COR-L47 (cell line): ENCODE measurements at places on chromosomes 4 and X.

- no peak for DNase-seq
Observed at GRCh38 chr4:40831146-40831907, 81.6 kb downstream of the NSUN7 start.

GRCh38 chrX:119062750-119063374, 9.9 kb upstream of the CT47C1 start:
- DNase-seq, result no peak

DNA sequence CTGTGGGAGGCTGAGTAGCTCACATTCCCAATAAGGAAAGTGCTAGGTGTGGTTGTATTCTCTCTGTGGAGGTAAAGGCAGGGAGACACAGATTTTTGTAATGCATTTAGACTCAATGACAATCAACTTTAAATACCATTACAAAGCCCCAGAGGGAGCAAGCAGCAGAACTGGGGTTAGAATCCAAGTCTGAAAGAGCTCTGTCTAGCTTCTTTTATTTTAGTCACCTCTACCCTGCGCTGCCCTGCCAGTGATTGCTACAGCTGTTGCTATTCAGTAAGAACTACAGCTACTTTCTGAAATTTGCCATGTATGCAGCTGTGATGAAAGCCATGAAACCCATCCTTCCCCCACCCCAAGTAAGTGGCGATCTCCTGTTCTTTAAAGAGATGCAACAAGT, 22.5 kb downstream of the SLC39A8 start:
- no peak for DNase-seq

- DNase-seq, result peak; percentile 38
Observed at GRCh38 chr4:139014371-139015268, 961 bp upstream of the NOCT start.

DNA sequence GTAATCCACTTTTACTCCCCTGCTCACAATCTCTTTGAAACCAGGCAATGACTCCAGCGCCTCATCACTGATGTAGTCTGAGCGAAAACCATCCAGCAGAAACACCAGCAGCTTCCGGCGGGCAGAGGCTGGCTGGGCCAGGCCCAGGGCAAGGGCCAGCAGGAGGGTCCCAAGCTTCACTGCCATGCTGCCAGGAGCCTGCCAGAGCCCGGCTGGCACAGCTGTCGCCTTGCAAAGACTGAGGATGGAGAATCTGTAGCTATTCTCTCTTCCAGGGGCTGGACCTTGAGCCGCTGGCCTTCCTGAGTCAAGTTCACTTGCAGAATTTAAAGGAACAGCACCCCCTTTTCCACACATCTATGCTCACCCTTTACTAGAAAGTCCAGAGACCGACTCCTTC, at the start of gene ENPP6:
ENPP6 (minus strand) TSS at position 240 of the 400 bp plus-strand sequence; CDS start at position 186, 54 bp downstream.
- no peak for DNase-seq

DNA sequence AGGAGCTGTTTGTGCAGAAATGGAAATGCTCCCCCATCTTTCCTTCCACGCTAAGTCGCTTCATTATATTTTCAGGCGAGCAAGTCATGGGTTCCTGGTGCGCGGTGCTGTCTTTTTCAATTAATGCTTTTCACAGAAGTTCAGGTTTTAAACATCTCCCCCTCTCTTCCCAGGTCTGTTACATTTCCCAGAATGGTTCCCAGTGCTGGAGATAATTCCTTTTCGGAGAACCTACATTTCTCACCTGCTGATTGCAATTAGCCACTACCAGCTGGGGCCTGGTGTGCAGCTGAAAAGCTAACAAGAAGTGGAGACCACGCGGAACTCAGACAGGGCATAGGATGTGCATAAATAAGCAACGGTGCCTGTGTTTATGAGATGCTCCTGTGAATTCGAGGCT, 217.8 kb downstream of the MID1IP1 start:
- DNase-seq, result peak; percentile 31

- no peak for DNase-seq
Observed at GRCh38 chr4:107389965-107390364, 330.1 kb downstream of the PAPSS1 start.

GRCh38 chr4:119493886-119494285, 134.7 kb downstream of the PDE5A start:
- DNase-seq, result no peak

GRCh38 chr4:110055158-110055768, 142.6 kb downstream of the EGF start:
- DNase-seq, result no peak

- peak; percentile 8 for DNase-seq
Observed at GRCh38 chr4:82515705-82516104, 46.1 kb downstream of the TMEM150C start.

DNA sequence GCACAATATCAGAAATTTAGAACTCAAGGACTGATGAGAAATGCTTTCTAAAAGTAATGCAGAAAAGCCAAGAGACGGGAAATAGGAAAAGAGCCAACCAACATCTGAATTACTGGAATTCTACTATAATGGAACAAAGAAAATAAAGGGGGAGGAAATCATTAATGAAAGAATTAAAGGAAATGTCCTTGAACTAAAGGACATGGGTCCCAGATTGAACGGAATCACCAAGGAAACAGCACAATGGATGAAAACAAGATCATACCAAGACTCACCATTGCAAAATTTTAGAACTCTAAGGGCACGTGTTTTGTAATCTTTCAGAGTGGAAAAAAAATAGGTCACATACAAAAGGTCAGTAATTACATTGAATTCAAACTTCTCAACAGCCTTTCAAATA, 35.9 kb downstream of the HPGDS start:
- DNase-seq, result no peak

GRCh38 chr4:70725633-70726032, 3.9 kb downstream of the RUFY3 start:
- no peak for DNase-seq

GRCh38 chrX:37371578-37371991, 22.4 kb downstream of the PRRG1 start:
- DNase-seq, result no peak

- no peak for DNase-seq
Observed at GRCh38 chr4:10033191-10033881, 12.0 kb upstream of the SLC2A9 start.

GRCh38 chr4:23814587-23814986, 75.3 kb downstream of the PPARGC1A start:
- DNase-seq, result no peak

DNA sequence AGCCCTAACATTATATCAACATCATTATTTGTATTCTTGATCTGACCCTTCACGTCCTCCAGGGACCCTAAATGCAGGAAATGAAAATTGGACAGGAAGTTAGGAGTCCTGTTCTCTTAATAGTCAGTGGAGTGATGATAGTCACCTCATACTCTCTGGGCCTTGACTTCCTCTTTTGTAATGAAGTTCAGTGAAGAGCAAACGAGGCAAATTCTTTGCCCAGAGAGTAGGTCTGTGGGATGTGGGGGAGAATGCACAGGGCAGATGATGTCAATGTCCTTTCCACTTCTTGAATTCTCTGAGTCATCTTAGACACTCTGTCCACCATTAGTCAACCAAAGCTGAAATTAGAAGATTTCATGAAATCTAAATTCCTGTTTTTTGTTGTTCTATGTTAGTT, 17.1 kb upstream of the GPRIN3 start:
- no peak for DNase-seq

DNA sequence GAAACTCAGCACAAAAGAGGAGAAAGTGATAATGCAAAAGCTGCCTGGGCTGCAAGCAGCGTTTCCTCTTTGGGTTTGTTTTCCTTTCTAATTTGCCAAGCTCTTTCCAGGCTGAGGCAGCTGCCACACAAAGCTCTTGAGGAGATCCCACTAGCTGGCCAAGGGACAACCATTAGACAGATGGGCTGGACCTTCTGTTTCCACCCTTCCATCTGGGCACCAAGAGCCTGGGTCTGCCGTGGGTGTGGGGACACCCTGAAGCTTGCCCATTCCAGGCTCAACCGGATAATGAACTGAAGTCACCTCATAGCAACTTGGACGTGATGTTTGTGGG, 194.6 kb upstream of the C1QTNF7 start:
- no peak for DNase-seq

DNA sequence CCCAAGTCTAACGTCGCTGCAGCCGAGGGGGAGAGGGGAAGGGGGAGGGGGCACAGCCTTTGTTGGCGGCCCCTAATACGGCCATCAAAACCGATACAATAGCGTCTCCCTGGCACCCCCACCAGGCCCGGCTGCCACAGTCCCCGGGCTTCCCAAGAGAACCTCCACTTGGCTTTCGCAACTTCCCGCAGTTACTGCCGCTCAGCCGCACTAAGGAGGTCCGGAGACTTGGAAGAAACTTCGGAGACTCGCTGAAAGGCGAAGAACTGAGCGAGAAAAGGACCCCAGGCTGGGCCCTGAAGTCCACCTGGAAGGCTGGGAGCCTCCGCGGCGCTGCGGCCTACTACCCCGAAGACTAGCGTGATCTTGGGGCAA, 2.8 kb downstream of the NKX6-1 start:
- no peak for DNase-seq

DNA sequence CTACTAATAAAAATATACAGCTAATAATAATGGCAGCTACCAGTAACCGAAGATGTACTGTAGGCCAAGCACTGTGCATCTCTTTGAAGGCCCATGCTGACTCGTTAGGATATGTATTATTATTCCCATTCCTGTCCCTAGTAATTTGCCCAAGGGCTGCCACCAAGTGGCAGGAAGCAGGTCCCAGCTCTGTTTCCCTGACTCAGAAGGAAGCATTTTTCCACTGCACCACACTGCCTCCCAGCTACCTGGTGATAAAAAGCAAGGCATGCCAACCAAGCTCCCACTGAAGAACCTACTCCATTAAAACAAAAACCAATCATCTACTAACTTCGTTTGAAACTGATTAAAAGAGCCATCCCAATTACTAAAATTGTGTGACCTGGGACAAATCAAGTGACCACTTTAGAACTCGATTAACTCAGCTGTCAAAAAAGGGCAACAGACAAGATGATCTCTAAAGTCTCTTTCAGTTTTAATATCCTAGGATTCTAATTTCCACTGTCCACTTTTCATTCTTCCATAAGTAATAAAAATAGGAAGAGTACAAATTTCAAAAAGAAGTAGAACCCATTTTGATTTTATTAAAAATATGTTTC, 24.3 kb upstream of the PGM2 start:
- DNase-seq, result peak; percentile 81

DNA sequence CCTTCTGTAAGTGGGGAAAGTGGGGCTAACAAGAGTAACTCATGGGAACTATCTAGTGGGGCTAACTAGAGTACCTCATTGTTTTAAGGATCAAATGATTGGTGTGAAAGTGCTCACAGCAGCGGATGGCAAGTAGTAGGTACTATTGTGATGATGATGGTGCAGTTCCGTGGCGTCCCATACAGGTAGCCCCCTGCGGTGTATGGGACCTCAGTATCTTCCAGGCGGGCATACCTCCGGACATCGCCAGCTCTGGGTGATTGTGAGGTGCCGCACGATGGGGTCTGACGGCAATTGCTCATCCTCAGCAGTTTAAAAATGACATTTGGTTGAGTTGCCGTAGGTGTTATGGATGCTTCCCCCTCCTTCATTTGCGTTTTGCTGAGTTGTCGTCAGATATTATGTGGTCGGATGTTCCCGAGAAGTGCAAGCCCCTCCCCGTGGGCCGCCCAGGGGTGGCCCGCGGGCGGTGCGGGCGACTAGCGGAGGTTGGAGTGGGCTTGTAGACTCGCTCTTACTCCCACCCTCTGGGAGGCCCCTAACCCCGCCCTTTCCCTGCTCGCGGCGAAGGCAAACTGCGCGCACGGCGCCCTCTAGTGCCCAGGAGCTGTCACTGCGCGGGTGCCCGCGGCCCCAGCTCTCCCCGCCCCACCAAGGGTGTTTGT, 18.3 kb upstream of the GPR101 start:
- peak; percentile 54 for DNase-seq

- DNase-seq, result peak; percentile 60
Observed at GRCh38 chrX:115960440-115961084, 210.0 kb upstream of the AGTR2 start.

- no peak for DNase-seq
Observed at GRCh38 chrX:9940421-9940820, 26.7 kb upstream of the CLDN34 start.

GRCh38 chr4:40316333-40316781, 18.8 kb upstream of the CHRNA9 start:
- no peak for DNase-seq

- no peak for DNase-seq
Observed at GRCh38 chrX:85882601-85883000, 164.8 kb downstream of the CHM start.

DNA sequence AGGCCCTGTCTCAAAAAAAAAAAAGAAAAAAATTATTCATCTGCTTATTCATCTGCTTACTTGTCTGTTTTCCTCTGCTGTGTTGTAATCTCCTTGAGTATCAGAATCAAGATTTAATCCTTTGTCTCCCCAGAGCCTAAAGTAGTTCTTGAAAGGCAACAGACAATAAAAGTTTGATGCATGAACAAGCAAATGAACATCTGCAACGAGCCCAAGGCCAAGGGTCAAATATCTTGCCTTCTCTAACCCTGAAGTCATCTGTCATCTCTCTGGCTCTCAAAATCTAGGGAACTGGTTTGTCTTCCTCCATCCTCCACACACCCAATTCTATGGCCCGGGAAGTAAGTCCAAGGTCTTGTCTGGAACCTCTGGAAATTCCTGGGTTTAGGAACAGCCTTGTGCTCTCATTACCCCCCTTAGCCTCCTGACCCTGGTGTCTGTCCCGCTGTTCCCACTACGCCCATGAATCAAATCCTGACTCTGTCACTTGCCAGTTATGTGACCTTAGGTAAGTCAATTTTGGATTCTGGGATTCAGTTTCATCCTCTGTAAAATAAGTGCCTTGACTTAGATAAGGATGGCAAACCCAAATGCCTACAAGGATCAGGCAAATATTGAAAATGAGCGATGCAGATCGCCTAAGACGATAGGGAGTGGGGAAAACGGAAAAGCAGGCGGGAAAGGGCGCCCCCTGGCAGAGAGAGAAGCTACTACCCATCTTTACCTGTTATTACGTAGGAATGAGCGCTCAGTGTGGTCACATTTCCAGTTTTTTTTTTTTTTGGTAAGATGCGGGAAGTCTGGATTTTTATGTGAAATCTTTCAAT, 102.7 kb upstream of the DHX15 start:
- DNase-seq, result no peak

DNA sequence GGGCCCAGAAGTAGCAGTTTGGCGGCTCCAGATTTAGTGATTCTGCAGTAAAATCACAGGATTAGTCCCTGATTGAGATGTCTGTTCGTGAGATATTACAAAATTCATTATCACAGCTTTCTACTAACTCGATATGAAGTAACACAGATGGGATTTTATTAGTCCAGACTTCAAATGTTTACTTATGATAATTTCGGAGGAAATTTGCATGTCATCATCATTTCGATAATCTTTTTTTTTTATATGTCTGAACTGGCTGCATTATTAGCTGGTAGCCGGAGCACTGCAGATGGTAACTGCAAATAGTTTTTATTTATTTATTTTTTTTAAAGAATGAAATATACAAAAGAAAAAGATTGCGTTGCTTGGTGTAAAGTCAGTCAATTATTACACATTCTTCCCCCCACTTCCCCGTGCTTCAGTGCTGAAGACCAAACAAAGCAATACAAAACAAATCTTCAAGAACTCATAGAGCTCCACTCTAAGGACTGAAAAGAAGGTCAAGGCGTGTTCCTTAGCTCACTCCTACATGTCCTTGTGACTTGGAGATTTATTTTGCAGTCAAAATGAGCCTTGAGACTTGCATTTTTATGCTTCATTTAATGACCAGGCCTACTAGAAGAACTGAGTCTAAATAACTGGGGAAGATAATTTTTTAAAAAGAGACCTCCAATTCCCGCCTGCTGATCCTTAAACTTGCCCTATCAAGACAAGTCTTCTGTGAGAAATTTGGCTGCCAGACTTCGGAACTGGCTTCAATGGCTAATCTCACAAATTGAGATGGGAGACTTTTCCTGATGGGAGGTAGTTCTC, 11.7 kb upstream of the PITX2 start:
- DNase-seq, result no peak

- no peak for DNase-seq
Observed at GRCh38 chr4:4677556-4678522, 136.0 kb upstream of the STX18 start.

GRCh38 chr4:142925161-142925560, 79.1 kb upstream of the INPP4B start:
- DNase-seq, result no peak
